ENCODE measurements at places on chromosomes 12 and 14.

DNA sequence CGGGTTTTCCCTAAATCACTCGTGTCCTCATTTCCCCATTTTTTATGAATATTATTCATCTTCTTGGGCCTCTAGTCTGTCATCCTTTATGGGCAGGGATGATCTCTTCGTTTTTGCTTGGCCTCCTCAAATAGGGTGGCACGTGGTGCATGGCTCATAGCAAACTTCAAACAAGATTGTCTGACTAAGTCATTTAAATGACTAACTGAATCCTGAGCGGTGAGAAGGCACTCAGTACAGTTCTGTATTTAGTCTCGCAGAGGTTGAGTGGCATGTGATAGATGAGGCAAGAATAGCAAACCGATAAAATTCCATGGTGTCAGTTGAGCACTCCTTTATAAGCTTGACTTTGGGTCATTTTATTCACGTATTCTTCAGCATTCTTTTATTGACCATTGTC is 5.7 kb upstream of the JDP2 start:
- no peak for DNase-seq

DNA sequence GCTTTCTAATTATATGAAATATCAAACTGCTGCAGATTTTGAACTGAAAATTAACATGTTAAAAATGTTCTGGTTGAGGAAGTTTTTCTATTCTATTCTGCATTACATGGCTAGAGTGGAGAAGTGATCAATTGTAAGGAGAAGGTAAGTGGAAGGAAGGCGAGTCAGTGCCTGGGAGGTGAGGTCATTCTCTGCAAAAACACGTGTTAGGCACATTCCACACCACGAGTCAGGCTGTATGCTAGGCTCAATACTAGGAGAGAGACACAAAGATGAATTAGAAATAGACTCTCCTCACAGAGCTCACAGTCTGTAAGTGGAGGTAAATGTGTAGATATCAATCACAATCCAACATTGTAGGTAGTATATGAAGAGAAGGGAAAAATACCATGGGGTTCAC is 194.1 kb downstream of the NOVA1 start:
- no peak for DNase-seq

GRCh38 chr12:129103231-129103630 is 250.0 kb downstream of the GLT1D1 start:
- no peak for DNase-seq

GRCh38 chr12:132182711-132183365 is 38.6 kb downstream of the NOC4L start:
- DNase-seq: no peak

GRCh38 chr12:86193931-86194330 is 62.3 kb downstream of the MGAT4C start:
- no peak for DNase-seq

DNA sequence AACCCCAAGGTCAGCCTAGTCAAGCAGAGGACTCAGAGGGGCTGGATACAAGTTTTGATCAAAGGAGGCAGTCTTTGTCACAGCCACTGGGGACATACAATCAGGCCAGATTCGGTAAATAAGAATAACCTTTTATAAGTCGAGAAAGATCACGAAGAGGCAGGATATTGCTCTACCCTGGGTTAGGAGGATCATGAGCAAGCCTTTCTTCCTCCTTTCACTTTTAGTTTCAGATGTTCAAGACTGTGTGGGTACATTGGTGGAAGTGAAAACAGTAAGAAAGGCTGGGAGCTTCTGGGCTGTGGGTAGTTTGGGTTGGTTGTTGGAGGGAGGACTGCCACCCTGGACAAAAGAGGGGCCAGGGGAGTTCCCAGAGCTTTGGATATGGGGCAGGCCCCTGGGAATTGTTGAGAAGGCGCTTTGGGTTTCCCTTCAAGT is 127.7 kb downstream of the SNAPC1 start:
- DNase-seq: no peak

DNA sequence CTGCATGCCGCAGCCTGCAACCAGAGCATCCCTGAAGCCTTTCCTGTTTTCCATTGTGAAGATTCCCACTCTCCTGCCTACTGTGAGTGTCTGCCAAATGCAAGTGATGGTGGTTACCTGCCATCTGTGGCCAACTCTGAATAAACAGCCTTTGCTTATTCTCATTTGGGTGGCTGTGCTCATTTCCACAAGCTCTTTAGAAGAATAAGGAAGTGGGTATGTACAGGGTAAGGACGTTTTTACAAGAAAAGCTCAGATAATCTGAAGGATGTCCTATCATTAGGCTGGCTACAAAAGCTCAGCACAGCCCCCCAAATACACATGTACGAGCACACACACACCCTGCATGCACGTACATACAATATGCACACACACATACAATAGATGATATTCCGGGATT is 7.3 kb upstream of the RNASE1 start:
- DNase-seq: no peak

DNA sequence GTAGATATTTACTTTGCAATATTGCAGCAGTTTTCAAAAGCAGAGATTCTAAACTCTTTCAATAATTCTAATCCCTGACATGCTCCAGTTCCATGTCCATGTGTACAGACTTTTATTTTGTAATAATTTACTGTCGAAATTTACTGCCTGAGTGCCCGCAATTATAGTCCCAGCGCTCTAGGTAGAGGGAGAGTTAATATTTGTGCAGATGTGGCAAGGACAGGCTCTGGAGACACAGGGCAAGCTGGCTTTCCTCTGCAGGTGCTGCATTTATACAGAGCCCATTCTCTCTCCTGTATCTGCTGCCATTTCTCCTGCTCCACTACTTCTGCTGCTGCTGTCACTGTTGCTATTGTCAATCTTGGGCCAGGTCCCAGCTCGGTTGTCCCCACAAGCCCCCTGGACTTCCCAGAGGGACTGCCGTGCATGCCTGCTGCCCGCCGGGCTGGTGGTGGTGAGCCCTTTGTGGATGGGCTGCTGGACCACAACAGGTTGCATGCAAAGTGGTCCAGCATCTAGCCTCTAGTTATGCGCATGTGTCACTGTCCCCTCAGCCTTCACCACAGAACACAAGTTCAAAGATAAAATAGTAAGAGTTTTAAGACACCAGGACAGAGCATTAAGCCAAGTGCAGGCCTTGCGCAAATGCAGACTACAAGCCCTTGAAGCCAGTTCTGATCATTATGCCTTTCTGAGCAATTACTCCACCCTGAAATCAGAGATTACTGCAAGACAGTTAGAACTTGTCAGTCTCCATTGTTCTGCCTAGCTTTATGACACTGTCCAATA is 40.8 kb upstream of the CSRP2 start:
- DNase-seq: no peak

DNA sequence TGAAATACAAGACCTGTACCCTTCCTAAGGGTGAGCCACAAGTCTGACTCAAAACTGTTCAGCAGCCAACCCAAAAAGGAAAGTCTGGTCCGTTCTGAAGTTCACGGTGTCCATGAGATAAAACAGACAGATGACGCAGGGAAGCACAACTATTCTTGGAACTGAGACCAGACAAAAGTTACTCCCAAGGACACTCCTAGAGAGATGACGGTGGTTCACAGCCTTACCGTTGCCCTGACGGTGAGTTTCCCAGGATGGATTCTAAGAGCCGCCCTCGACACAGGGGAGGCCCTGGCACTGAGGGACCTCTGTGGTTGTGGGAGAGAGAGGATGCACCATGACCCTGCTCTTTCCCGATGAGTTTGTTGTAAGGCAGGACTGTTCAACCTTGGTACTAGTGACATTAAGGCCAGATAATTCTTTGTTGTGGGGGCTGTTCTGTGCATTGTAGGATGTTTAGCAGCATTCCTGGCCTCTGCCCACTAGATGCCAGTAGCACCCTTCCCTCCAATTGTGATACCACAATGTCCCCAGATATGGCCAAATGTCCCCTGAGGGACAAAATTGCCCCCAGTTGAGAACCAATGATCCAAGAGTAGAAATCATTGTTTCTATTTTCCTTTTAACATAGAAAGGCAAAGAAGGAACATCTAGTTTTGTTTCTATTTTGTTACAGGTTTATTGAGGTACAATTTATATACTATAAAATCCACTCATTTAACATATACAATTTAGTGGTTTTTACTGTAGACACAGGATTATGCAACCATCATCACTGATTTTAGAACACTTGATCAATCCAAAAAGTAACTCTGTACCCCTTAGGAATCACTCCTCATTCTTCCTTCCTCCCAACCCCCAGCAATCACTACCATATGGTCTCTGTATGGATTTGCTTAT is 23.0 kb downstream of the OR10P1 start:
- no peak for DNase-seq

DNA sequence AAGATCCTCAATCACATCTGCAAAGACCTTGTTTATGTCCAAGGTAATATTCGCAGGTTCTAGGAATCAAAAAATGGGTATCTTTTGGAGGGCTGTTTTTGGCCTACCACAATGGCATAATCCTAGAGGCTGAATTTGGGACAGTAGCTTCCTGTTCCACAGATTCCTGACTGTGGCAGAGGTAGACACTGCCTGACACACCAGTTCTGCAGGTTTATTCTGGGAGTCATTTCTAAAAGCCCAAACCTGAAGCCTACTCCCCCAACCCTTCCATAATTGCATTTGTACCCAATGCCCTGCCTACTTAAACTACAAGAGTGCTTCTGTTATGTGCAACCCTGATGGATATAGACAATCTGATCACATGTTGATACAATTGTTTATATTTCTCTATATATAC is 378.9 kb downstream of the PCNX1 start:
- no peak for DNase-seq

- no peak for DNase-seq
Measured at GRCh38 chr12:124551268-124552144, 15.9 kb downstream of the NCOR2 start.

- no peak for DNase-seq
Measured at GRCh38 chr14:34164162-34164864, 213.4 kb upstream of the EGLN3 start.

GRCh38 chr12:97642911-97643310 is 180.3 kb downstream of the RMST start:
- DNase-seq: no peak

DNA sequence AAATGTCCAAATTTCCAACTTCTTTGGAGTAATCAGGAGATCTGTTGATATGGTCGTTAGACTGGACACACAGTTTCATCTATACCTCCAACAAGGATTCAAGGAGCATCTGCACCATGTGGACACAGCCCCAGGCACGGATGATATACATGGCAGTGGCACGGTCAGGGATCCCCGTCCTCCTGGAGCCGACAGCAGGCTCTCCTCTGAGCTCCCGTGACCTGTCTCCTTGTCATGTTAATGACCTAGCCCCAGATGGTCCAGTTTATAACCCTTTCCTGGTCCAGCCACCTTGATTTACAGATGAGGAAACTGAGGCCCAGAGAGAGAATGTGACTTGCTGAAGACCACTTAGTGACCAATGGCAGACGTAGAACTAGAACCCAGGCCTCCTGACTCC is 16.5 kb upstream of the SERPINA4 start:
- no peak for DNase-seq

- DNase-seq: no peak
Measured at GRCh38 chr14:80475074-80475473, 263.8 kb upstream of the DIO2 start.

GRCh38 chr14:101509730-101510371 is 51.4 kb upstream of the DIO3 start:
- no peak for DNase-seq

DNA sequence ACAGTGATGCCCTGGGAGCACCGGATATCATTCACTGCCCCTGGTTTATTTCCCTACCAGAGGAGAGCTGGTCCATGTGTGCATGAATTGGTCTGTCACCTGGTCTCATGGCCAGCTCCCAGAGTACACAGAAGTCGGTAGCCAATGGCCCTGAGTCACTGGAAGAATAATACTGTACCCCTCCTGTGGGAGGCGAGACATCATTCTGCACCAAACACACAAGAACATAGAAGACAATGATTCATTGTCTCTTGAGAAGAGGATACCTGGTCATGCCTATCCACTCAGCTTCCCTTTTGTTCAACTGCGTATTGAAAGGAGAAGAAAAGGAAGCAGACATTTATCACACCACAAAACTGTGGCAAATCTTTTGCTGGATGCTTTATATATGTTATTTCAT is 216.2 kb downstream of the DPF3 start:
- DNase-seq: no peak

DNA sequence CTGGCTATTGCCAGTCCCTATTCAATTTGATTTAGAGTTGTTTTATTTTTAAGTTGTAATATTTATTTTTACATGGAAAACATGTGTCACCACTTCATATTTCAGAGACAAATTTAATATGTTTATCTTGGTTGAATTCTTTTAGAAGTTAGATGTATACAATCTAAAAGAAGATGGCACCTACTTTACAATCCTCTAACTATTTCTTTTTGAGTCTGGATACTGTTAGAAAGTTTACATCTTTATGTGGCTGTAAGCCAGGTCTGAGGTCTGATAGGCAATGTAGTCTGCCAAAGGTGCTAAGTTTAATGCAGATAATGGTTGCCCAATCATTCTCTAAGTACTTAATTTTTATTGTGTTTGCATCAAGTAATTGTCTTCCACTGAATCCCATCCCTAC is 7.2 kb upstream of the LMO3 start:
- DNase-seq: no peak

DNA sequence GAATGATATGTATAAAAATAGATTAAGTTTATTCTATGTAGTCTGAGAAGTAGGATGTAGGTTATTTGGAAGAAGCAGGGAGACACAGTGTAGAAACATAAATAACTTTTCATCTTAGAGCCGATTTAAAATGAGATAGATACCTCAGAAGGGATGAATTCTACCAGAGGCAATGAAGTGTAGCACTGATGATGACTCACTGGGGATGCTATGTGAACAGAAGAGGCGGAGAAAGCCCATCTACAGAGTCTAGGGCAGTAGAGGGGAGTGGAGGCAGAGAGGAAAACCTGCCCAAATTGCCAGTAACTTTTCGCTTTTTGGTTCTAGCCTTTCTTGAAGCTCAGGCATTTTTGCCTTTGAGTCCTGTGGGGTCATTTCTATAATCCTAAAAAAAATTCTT is 451.8 kb downstream of the ATP23 start:
- DNase-seq: no peak

DNA sequence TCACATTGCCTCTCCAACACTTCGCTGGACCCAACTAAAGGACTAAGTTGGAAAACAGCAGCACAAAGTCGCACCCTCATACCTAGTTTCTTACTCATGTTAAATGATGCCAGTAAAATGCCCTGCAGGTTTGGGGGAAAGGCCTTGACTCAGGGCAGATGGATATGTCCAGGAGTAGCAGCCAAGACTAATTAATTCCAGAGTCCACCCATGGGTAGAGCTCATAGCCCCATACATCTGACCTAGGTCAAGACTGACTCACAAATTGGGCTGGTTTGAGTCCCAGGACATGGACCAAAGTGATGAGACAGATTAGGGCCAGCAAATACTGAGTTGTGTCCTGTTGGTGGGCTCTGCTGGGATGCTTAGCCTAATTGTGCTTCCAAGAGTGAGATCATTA is 224.0 kb upstream of the BTG1 start:
- DNase-seq: no peak

GRCh38 chr14:61154641-61155040 is 126.5 kb downstream of the TMEM30B start:
- no peak for DNase-seq

GRCh38 chr12:3218228-3219171 is 141.3 kb downstream of the TSPAN9 start:
- no peak for DNase-seq

- DNase-seq: no peak
Measured at GRCh38 chr14:30771595-30771994, 102.8 kb upstream of the COCH start.

Measured in T follicular helper cell (primary cell).